Foreskin melanocyte (primary cell): ENCODE measurements at places on chromosomes 1 and 21.

DNA sequence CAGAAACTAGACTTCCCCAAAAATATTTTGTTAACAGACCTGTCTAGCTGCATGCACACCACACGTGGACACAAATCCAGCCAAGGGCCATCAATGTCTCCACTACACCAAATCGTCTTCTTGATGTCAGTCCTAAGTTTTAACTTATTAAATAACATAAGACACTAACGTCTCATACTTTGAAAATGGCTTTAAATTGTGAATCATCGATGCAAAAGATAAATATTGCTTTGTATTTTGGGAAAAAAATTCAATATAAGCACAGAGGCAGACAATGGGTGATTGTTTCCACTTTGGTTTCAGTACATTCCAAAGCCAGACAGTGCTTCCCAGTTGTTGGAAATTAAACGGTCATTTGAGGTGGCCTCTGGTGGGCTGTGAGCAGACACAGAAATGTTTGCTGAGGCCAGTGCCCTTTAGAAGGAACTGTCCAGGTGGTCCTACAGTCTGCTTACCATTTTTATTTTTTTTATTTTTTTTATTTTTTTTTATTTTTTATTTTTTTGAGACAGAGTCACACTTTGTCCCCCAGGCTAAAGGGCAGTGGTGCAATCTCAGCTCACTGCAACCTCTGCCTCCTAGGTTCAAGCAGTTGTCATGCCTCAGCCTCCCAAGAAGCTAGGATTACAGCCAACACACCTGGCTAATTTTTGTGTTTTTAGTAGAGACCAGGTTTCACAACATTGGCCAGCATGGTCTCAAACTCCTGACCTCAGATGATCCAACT, 1.8 kb upstream of the KIAA2013 start:
- peak; percentile 90 for DNase-seq

- DNase-seq: no peak
These were observed 21.1 kb downstream of the SYNC start for GRCh38 chr1:32681509-32681908.

DNA sequence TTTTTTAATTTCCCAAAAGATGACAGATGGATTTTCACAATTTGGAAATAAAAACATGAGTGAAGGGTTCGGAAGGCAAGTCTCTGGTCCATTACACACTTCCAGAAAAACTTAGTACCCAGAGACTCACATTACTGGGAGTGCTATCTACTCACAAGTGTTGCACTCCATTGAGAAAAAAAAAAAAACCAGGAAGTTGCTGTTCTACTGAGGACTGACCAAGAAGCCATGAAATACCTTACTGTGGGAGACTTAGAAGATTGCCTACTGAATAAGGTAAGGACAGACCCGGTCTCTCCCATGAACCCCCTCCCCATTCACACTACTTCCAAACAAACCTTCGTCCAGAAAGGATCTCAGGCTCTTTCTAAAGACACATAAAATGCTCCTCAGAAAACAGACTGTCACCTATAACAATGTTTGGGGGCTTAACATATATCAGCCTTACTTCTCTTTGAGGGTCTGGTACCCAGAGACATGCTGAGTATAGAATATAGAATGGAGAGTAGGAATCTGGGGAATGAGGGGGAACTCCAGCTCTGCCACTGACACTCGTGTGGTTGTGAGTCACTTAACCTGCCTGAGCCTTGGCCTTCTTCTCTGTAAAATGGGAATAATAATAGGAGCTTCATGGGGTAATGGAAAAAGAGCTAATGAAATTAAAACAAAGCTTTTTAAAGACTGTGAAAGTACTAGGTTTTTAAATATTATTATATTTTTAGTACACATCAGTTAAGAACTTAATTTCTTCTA, 1.4 kb downstream of the MAB21L3 start:
- no peak for DNase-seq

GRCh38 chr1:229204921-229205777, 65.8 kb upstream of the RAB4A start:
- no peak for DNase-seq

- no peak for DNase-seq
These were observed 595 bp upstream of the ZNHIT6 start for GRCh38 chr1:85708829-85709227.
